H7 (cell line): ENCODE measurements at places on chromosomes 2 and 18.

DNA sequence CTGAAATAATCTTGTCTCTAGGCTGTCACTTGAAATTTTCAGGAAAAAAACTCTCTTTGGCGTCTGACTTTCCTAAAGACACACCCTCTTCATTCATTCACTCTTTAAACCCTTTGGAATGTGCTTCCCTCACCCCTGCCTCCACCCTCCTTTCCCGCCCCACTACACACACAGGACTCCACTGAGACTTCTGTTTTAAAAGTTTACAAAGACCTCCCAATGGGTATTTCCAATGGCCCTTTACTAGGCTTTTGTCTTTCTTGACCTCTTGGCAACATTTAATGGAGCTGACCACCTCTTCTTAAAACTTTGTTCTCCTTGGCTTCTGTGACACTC, 96.1 kb downstream of the RBMS1 start:
- peak; percentile 44 for DNase-seq

GRCh38 chr2:200408428-200409316, 101.2 kb downstream of the KCTD18 start:
- DNase-seq = no peak

GRCh38 chr2:74072565-74072964, 75.1 kb downstream of the BOLA3 start:
- no peak for DNase-seq

DNA sequence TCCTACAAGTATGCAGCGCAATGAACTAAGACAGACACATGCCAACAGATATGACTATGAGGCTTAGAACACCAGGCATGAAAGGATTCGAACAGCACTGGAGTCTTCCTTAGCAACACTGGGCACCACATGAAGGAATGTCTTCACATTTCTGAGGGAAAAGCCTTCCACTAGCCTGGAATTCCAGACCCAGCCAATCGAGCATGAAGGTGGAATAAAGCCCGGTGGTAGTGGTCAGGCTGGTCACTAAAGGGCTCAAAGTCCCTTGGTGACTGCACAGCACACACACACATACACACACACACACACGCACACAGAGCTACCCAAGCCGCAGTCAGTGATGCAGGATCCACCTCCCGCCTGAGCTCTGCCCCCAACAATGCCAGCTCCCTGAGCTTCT, 19.7 kb upstream of the SFXN5 start:
- no peak for DNase-seq

- no peak for DNase-seq
Observed at GRCh38 chr18:58455314-58456188, 173.3 kb downstream of the ALPK2 start.

DNA sequence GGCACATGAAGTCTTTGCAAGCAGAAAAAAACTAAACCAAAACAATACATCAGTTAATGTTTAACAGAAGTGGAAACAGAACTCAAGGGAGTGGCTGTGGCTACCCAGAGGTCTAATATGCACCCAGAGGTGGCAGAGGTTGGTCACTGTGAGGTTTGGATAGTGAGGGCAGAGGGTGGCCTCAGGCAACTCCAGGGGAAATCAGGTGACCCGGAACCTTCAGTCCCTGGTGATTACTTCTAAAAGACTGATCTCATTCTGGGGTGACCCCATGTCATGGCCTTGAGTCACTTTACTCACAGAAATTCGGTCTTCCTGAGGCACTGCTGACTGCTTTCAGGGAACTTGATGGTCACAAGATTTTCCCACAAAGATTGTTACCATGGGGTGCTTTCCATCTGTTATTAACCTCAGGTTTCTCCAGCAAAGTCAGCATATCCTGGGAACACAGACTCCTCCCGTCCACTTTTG, 99.4 kb downstream of the TMEM17 start:
- DNase-seq = no peak

DNA sequence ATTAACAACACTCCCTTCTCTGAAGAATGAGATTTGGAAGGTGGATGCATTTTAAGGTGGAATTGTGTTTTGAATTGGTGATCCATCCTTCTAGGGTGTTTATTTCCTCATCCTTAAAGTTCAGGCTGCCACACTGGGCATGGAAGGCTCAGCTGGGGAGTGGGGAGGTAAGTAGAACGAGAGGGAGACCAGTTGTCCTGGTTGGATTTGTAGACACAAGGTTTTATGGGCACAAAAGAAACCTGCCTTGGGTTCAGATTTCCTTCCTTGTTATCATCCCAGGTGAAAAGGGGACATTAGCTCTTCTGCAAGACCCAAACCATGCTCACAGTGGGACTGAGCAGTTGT, 101.0 kb upstream of the SIX3 start:
- no peak for DNase-seq

GRCh38 chr2:128545085-128545484, 226.4 kb upstream of the HS6ST1 start:
- DNase-seq = no peak

- DNase-seq = no peak
Observed at GRCh38 chr2:71822463-71822862, 325.2 kb downstream of the CYP26B1 start.

DNA sequence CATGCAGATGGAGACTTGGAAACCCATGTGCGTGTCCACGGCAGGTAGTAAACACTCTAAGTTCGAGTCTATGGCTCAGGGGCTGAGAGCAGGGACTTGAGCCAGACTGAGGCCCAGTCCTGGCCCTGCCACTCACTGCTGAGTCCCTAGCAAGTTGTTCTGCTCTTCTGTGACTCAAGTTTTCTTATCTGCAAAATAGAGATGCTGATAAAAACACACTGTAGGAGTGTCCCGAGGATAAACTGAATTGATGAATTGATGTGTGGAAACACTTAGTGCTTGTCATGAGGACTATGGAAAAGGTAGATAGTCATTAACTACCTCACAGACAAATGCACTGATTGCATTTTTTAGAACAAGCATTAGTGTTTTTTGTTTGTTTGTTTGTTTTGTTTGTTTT, 73.2 kb downstream of the BOLA3 start:
- DNase-seq = no peak

GRCh38 chr2:191626497-191627151, 51.3 kb upstream of the NABP1 start:
- DNase-seq = no peak

DNA sequence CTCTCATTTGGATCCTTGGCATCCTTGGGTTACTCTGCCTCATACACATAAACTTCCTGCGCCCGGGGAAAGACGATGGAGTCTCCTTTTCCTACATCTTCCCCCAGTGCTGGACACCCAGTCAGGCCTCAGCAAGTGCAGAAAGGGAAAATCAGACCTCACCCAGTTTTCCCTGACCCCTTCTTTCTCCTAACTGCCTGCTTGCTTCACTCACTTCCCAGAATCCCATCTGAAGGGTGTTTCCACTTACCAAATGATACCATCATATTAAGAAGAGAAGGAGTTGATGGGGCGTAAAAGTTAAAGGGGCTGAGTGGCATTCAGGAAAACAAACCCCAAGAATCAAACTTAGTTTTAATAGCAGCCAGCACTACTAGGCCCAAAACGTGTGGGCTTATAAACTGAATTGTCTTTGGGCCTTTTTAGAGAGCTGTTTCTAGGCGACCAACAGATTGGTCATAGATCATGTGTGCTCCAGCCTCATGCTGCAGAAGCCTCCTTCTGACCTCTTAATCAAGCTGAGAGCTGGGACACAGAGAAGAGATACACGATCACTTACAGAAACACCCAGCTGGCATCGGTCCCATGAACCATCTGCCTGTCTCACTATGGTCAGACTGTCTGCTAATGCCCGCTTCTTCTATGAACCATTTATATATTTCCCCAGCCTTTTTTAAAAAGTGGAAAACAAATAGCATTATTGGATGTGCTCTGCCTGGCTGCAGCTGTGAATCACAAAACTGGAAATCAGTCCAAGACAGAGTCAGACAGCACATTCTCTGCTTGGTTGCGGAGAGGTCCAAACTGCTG, 165.7 kb upstream of the SLC14A2 start:
- DNase-seq = no peak

DNA sequence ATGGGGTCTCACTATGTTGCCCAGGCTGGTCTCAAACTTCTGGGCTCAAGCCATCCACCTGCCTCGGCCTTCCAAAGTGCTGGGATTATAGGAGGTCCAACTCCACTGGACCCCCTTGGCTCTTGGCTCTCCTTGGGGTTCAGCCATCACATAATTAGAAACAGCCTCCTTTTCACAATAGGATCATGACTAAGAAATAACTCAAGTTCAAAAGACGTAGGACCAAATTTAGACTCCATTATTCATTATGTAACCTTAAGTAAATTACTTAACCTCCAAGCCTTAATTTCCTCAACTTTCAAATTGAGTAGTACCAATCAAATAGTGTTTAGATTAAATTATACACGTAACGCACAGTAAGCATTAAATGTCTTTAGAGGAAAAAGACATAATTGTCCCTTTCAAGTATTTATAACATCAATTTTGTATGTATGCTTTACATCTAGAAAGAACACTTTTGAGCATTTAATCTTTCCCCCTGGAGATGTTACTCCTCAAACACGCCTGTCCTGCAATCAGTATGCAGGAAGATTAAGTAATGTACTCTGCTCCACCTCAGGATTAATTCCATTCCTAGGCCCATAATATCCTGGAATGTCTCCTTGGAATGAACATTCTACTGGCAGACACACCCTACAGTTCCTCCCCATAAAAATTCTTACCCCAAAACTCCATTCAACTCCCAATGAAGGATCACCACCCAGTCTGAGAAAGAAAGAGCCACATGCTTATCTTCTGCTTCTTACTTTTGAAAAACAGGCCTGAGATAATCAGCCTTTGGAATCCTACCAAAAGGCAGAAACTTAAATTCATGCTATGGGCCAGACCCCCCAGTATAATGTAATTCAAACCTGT, 49.1 kb downstream of the COBLL1 start:
- no peak for DNase-seq

DNA sequence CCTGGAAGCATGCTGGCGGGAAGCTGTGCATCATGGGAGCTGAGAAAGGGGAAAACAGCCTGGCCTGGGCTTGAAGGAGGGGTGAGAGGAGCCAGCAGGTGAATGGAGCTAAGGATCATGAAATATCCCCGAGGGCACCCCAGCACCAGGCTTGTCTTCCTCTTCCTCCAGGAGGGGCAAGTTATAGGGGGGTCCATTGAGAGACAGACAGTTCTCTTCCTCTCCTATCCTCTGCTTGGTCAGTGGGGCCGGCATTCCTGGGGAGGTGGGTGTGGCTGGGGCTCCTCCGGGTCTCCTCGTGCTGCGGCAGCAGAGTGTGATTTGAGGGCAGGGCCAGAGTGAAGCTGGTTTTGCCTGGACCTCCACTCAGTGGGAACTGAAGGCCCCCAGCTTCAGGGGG, 78.9 kb downstream of the LIPG start:
- DNase-seq = no peak

DNA sequence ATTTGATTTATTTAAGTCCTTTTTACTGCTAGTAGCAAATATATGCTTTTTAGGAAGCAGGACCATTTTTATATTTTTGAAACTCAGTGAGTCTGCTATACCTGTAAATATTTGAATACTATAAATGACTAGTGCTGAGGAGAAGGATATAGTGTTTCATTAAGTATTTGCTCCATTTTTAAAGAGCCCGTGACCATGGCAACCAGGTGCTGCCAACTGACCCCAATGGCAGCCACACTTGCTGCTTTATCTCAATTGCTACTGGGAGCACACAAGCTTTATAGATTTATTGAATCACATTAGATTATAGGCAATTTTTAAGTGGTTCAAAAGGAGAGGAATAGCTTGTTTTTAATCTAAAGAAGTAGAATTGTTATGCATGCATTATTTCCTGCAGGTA, 142.0 kb downstream of the SCG2 start:
- DNase-seq = no peak

- no peak for DNase-seq
Observed at GRCh38 chr2:220994846-220995245, 577.3 kb downstream of the EPHA4 start.

GRCh38 chr2:80496775-80497174, 192.2 kb upstream of the LRRTM1 start:
- no peak for DNase-seq

DNA sequence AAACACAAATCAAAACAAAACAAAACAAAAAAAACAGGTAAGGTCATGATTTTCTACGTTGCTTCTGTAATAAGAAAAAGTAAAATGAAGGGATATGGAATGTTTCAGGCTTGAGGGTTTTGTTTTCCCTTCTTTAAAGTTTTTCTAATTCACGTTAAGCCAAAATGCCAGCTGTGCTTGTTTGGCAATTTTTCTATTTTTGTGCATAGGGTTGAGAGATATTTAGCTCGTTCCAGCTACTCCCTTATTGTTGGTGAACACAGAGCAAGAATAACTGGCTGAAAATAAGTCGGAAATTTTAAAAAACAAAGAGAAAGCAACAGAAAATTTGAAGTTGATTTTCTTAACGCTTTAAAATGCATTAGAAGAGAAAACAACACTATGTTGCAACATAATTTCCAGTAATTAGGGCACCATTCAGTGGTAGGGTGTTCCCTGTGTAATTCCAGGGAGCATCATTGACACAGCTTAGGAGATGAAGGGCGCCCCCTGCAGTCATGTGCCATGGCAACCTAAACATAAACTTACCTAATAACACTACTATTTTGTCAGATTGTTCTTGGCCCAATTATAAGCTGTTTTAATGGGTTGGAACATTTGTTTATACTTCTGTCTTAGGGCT, 99.5 kb downstream of the DTNA start:
- peak; percentile 10 for DNase-seq

GRCh38 chr2:146598791-146599190, 1246.0 kb upstream of the ACVR2A start:
- DNase-seq = no peak

- DNase-seq = no peak
Observed at GRCh38 chr2:51829477-51829876, 797.5 kb upstream of the NRXN1 start.

DNA sequence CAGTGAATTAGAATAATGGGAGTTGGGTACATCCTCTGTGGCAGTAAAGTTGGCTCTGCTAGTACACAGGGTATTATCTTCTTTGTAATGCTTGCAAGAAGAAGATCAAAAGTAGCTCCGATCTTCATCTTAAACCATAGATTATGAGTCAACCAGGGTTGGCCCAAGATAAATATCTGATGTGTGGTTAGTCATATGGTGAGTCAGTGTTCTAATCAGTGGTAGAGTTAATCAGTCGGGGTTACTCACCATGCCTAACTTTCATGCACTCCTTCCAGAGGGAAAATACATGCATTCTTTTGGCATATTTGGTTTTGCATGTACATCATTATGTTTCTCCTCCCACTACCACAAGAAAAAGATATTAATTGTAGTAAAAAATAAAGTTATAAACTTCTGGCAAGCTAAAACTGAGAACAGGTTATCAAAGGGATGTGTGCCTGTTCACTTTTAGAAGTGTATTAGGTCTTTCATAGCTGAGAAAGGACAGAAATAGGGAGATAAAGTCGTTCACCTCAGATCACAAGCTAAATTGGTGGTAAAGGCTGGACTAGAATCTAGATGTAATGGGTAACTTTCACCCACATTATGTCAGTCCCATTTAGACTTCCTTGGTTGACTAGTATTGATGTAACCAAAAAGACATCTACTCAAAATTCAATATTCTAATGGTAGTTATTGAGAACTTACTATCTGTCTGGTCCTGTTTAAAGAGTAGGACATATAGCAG, 684.4 kb downstream of the IRS1 start:
- DNase-seq = no peak

DNA sequence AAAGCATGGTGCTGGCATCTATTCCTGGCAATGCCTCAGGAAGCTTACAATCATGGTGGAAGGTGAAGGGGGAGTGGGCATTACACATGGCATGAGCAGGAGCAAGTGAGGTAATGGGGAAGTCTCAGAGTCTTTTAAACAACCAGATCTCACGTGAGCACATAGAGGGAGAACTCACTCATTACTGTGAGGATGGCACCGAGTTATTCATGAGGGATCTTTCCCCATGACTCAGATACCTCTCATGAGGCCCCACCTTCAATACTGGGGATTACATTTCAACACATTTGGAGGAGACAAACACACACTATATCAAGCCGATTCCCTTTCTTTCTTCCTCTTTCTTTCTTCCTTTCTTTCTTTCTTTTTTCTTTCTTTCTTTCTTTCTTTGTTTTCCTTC, 47.9 kb upstream of the FANCL start:
- no peak for DNase-seq
